RPMI8226 (cell line): ENCODE measurements at places on chromosomes 7 and 10.

- no peak for DNase-seq
Measured at GRCh38 chr7:107236862-107237261, 68.1 kb downstream of the HBP1 start.

GRCh38 chr7:70975754-70976153, 156.2 kb upstream of the GALNT17 start:
- no peak for DNase-seq

- DNase-seq = no peak
Measured at GRCh38 chr7:158651968-158652565, 52.5 kb downstream of the NCAPG2 start.

DNA sequence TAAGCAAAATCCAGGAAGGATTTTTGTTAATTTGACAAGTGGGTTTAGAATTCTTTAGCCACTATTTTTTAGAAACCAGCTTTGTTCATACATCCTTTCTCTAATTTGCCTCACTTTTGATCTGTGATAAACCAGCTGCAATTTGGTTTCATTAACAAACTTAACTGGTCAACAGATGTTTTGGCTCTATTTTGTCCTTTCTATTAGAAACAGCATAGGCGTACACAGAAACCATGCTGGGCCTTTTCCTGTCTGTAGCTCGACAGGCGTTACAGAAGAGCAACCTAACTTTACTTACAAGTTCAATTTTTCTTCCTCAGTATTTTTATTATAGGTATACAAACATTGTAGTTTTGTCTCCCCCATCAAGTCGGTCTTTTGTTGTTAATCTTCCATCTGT, 28.2 kb downstream of the KAT6B start:
- DNase-seq = no peak

GRCh38 chr7:79529881-79530235, 76.4 kb upstream of the MAGI2 start:
- DNase-seq = no peak

DNA sequence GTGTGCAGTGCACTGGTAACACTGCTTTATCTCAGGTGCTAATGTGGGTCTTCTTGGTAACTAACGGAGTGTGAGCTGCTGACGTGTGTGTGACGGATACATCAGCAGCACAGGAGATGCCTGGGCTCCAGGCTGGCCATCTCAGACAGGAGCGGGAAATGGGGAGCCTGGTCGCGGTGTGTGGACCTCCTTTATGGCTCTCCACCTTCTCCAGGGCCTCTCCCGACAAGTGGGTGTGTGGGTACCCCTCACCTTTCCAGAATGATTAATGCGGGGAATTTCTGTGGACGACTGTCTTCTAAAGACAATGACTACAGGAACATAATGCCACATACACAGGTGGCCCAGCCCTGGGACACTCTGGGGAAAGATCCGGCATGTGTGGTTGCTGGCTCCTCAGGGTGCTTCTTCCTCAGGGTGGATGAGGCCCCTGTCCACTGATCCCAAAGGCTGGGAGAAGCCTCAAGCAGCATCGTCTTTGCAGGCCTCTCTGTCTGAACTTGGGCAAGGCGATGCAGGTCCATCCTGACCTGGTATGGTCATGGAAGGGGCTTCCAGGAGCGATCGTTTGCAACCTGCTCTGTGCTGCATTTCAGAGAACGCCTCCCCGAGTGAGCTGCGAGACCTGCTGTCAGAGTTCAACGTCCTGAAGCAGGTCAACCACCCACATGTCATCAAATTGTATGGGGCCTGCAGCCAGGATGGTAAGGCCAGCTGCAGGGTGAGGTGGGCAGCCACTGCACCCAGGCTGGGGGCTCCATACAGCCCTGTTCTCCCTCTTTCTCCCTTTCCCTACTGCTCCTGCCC, 20.3 kb upstream of the CSGALNACT2 start:
- no peak for DNase-seq

DNA sequence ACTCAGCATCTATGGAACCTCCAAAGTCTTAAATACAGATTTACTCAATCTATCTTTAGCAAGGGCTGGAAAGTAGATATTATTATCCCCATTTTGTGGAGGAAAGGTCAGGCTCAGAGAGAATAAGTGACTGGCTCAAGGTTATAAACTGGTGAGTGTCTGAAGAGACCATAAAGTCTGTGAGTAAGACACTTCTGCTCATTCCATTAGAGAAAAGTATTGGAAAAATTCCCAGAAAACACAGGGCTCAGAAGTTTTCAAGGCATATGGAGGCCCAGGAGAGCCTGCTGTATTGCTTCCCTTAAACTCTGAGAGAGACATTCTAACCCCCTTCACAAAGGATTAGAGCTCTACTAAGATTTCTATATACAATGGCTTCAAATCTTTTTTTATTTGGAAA, 134.8 kb downstream of the PCDH15 start:
- DNase-seq = no peak

GRCh38 chr10:78528749-78529204, 495.1 kb downstream of the RPS24 start:
- DNase-seq = no peak

DNA sequence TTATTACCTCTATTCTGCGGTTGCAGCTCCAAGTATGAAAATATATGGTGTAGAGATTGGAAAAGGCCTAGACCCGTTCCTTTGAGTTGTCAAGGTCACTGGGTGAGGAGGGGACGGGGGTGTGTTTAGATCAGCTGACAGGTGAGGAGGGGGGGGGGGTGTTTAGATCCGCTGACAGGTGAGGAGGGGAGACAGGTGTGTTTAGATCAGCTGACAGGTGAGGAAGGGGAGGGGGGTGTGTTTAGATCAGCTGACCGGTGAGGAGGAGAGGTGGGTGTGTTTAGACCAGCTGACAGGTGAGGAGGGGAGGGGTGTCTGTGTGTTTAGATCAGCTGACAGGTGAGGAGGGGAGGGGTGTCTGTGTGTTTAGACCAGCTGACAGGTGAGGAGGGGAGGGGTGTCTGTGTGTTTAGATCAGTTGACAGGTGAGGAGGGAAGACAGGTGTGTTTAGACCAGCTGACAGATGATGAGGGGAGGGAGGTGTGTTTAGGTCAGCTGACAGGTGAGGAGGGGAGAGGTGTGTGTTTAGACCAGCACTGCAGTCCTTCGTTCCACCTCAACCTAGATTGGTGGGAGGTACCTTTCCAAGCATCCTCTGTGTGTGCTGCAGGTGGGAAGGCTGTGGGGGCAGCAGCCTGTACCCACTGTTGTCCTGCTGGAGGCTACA, 655.0 kb upstream of the ADARB2 start:
- DNase-seq = no peak

GRCh38 chr7:55181762-55182161, 162.9 kb downstream of the EGFR start:
- no peak for DNase-seq

DNA sequence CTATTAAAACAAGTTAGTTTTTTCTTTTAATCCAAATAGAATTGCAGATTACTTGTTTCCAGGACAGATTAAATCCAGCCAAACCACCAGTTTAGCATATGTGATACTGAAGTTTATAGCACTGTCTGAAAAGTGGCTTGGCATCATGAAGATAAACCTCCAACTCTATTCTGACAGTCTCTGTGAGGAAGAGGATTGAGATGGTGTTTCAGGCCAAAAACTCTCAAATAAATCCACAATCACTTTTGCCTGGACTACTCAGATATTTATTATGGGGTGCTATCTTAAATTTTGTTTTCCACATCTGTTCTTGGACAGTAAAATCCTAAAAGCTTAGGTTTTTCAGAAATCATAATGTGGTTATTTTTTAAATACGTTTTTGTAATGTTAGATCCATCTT, 161.7 kb upstream of the SEMA3C start:
- DNase-seq = no peak

DNA sequence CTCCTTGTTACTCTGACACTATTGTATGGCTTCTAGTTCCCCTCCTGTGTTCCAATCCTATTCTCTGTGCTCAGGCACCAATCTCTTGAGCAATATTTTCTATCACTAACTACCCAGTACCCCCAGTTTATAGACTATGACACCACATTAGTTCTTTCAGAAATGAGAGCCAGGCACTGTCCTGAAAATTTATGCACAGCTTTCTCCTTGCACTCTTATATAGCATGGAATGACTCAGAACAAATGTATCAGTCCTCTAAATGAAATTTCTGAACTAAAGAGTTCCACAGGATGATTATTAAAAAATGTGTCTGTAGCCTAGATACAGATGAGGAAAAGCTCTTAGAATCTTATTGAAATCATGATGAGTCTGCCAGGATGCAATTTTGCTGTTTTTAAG, 489.9 kb downstream of the XPNPEP1 start:
- DNase-seq = no peak

DNA sequence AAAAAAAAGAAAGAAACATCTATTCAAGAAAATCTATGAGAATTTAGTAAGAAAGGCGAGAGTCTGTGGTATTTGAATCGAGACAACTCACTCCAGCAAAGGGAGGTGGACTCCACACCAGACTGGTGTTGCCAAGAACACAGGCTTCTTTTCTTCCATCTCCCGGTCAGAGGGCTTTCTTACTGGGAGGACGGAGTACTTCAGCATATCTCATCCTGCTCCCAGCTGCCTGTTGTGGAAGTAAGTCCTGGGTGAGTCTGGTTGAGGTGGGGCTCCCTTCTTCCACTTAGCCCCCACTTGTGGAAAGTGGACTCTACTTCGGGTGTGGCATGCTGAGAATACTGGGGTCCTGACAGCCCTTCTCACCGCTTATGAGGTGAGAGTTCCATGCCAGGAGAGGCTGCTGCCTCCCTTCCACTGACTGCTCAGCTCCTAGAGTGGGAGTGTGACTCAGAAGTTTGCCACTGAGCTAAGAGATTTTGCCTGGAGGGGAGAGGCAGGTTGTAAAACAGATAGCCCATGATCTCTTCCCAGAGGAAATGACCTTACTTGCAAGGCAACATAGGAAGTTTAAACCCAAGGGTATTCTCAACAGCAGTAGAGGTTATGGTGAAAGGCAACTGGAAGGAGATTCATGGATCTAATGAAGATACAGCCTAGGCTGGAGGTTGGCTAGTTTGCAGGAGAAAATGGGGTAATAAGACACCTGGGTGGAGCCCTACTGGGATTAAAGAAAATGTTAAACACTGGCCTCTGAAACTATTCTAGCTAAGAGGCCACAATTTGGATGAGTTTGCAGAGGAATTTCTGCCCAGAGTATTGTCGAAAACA, 3.5 kb upstream of the NACAD start:
- no peak for DNase-seq

- DNase-seq = no peak
Measured at GRCh38 chr7:55476852-55477780, 95.2 kb downstream of the VOPP1 start.

DNA sequence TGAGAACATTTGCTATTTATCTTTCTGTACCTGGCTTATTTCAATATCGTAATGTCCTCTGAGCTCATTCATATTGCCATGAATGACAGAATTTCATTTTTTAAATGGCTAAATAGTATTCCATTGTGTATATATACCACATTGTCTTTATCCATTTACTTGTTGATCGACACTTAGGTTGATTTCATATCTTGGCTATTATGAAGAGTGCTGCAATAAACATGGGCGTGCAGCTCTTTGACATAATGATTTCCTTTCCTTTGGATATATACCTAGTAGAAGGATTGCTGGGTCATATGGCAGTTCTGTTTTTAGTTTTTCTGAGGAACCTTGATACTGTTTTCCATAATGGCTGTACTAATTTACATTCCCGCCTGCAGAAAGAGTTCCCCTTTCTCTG, 30.2 kb downstream of the NEURL1 start:
- no peak for DNase-seq

GRCh38 chr7:44134943-44135628, 6.0 kb downstream of the MYL7 start:
- no peak for DNase-seq

GRCh38 chr10:126670056-126670894, at the start of gene C10orf90:
C10orf90 (minus strand) TSS chr10:126670693; CDS start chr10:126670480, 213 bp downstream.
- DNase-seq = no peak

DNA sequence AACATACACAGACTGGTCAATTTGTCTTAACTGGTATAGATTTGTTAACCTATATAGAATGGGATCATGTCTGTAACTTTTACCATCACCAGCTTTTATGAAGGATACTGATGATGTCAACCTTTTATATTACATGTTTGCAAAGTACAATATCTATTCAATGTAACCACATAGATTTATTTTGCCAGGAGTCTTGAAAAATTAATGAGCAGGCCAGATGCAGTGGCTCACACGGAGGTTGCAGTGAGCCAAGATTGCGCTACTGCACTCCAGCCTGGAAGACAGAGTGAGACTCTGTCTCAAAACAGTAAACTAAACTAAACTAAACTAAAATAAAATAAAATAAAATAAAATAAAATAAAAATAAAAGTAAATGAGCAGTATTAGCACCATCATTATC, 30.0 kb upstream of the PARD3 start:
- DNase-seq = no peak

DNA sequence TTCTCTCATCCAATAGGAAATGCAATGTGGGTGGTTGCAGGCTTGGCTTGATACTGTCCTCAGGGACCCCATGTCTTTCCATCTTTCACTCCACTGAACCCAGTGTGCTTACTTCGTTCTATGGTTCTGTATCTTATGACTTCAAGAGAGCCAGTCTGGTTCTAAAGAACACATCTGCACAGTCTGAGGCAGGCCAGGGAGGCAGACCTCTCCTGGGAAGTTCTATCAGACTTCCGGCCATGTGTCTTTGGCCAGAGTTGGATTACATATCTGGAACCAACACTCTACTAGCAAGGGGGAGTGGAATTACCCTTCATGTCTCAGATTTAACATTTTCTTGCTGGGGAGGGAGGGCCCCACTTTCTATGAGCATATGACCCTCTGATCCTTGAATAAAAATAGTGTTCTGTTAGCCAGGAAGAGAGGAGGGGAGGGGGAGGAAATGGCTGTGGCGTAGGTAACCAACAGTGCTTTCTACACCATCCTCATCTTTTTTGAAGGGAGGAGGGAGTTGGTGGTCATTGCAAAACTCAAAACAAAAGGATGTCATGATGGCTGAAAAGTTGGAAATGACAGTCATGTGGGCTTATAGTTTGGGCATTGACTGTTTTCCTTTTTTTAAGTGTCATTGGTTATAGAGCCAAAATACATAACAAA, 370.2 kb downstream of the GATA3 start:
- DNase-seq = no peak

DNA sequence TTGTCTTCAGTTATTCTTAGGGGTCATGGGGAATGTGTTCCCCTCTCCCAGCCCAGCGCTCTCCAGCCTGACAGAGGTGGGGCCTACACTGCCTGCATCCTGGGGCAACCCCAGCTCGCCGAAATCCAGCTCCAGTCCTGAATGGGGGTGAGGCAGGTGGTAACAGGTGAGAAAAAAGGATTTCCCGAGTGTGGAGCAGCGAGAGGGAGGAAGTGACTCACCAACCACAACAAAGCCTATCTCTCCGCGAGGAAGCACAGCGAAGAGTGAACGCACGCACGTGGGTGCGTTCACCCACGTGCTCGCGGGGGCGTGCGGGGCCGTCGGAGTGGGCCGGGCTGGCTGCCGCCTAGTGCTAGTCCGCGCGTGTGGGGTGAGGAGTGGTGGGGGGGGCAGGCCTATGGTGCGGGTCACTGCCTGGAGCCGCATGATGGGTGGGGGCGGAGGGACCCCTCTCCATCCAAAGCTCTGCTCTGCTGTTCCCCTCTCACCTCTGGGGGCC, 855 bp upstream of the PALD1 start:
- peak; percentile 78 for DNase-seq

DNA sequence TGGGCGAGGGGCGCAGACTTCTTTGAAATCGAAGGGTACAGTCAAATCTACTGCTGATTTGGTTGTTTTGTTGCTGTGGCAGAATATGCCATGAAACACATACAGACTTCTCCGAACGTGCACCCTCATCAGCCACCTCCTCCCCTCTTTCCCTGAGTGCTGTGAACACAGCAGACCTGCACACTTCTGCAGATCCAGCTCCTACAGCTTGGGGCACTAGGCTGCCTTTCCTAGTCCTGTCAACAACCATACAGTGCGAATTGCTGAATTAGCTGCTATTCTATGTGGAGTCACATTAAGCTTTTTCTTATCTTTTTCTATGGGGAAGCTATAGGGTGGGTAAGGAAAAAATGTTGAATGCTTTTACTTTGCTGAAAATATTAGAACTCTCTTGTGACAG, 57.5 kb downstream of the COL17A1 start:
- DNase-seq = peak; percentile 14
